ENCODE measurements at places on chromosomes 4 and X.

- ATAC-seq = peak; percentile 39
Observed at GRCh38 chr4:6041800-6042199, 23.6 kb upstream of the C4orf50 start.

GRCh38 chrX:30373479-30373878, 64.3 kb upstream of the NR0B1 start:
- ATAC-seq = no peak

DNA sequence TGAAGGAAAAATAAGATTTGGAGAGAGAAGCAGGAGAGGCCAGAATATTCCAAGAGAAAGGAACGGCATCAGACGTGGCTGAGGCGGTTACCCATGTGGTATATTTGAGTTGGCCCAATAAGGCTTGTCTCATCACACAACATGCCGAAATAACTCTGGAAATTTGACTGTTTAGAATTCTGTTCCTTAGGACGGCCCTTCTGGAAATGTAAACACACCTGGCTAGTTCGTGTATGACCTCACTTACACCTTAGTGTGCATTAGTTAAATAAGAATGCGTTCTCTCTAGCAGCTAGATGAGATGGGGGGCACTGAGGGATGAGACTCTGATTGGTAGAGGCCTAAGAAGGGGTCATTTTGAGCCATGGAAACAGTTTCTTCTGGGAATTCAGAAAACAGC, 33.2 kb upstream of the PLAC1 start:
- ATAC-seq = no peak

DNA sequence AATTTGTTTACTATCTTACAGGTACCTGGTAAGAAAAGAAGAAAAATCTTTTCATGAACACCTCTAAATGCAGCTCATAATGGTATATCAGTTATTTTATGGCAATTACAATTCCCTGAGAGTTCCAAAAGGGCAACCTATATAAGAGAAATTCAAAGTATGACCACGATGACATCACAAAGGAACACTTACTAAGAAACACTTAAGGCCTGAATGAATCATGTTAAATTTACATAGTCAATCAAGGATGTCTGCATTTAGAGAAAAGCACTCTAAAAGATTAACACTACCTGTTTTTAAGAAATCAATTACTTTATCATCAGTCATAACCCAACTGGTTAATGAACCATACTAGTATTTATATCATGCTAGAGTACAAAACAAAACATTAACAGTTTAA, 63.9 kb downstream of the LCORL start:
- peak; percentile 44 for ATAC-seq

DNA sequence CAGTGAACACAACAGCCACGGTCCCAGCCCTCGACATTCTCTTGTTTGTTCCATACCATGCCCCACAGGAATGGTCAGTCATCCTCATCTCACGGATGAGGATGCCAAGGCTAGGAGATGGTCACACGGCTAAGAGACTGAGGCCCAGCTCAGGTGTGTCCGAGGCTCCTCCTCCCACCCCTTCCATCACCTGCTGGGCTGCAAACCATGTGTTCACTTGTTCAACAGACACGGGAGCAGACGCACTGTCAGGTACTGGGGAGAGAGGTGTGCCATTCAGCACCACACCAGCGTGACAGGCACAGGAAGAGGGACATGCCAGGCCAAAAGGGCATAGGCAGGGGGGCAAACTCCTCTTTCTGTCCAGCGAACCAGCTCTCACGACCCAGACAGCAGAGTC, 45.9 kb downstream of the ABLIM2 start:
- ATAC-seq = no peak

- ATAC-seq = peak; percentile 94
Observed at GRCh38 chr4:121255986-121256750, 92.0 kb upstream of the TNIP3 start.

DNA sequence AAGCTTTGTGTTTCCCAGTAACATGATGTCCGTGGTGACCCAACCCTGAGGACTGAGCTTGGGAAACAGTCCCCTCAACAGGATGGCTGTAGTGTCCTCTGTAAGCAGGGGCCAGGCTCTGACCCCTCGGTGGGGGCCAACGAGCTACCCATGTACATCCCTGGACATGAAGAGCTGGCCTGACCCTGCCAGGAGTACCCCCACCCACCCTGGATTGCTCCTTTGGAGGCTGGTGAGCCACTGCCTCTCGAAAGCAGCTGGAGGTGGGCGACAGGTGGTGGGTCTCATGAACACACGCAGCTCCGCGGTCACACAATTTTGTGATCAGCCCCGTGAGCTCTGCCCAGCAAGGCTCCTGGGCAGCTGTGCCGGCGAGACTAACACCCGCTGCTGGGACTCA, 33.5 kb downstream of the NSG1 start:
- ATAC-seq = no peak

DNA sequence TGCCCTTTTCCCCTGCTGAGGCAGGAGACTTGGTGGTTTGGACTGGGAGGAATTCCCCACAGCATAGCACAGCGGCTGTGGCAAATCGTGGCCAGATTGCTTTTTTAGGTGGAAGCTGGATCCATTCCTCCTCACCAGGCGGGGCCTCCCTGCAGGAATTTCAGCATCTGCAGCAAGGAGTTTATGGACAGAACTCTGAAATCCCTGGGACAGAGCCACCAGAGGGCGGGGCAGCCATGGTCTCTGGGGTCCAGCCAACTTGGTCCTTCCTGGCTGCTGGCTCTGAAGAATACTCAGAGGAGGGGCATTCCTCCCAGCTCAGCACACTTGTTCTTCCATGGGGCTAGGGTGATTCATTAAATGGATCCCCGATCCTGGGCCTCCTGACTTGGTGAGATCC, 794.3 kb downstream of the SH3BGRL start:
- no peak for ATAC-seq

DNA sequence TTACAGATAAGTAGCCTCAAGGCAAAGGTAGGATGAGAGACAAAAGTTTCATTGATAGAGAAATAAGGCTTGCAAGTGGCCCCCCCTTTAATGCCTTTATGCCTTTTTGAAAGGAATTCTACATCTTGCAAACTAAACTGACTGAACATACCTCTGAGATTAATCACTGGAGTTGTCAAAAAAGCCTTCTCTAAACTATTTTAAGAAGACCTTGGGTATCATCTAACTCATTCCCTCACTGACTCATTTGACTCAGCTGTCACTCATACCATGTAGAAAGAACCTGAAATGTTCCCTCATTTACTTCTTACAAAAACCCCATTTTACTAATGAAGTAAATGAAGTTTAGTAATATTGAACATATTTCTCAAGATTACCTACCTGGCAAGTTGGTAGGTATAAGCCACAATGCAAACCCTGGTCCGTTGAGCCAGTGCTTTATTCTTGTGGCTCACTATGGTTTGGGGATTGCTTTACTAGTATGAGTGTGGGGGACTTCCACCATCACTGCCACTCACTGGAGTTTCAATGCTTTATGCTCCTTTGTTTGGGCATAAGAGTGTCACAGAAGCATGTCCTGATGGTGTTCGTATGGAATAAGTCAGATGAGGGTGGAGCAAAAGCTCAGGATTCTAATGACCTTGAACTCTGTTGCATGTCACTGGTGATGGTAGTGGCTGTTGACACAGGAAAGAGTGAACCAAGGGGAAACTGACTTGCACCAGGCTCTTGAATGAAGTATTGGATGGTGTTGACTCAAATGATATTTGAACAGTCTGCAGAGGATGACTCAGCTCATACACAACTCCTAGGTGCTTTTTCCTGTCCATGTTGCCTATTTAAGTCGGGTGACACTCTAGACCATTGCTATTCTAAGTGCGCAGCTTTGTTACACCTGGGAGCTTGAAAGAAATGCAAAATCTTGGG, 305.5 kb upstream of the EMCN start:
- peak; percentile 84 for ATAC-seq

- no peak for ATAC-seq
Observed at GRCh38 chr4:48025005-48025404, 8.4 kb downstream of the NIPAL1 start.

DNA sequence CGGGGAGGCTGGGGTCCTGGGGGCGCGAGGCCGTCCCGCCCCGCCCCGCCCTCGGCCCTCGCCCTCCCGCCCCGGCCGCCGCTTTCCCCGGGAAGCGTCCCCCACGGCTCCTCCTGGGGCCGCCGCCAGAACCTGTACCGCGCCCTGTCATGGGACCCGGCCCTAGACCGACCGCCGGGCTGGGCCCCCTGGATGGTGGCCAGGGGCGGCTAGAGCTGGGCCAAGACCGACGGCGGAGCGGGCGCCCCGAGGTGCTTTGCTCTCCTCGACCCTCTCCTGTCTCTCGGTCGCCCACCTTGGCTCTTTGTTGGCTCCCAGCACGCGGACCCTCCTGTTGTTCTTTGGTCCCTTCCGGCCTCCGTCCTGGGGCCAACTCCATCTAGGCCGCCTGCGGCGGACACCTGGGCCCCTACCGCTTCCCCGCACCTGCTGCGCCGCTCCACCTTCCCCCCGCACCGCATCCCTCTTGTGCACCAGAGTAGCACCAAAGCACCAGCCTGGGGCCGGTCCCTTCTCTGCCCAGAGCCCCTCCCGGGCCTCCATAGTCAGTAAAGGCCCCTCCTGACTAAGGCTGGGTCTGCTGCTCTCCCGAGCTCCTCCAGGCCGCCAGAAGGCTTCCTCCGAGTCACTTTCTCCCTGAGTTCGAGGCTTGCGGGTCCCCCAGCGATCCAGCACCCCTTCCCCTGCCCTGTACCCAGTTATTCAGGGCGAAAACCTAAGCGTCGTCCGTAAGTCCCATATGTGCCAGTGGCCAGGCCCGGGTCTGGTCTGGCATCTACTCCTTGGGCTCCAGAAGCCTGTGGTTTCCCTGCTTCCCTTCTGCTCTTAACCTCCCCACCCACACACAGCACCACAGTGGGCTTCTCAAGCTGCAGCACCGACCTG, 587 bp downstream of the TACC3 start:
- ATAC-seq = peak; percentile 1

- no peak for ATAC-seq
Observed at GRCh38 chrX:132090403-132091159, 37.2 kb downstream of the FRMD7 start.

- ATAC-seq = no peak
Observed at GRCh38 chr4:147761218-147761883, 29.5 kb downstream of the ARHGAP10 start.

DNA sequence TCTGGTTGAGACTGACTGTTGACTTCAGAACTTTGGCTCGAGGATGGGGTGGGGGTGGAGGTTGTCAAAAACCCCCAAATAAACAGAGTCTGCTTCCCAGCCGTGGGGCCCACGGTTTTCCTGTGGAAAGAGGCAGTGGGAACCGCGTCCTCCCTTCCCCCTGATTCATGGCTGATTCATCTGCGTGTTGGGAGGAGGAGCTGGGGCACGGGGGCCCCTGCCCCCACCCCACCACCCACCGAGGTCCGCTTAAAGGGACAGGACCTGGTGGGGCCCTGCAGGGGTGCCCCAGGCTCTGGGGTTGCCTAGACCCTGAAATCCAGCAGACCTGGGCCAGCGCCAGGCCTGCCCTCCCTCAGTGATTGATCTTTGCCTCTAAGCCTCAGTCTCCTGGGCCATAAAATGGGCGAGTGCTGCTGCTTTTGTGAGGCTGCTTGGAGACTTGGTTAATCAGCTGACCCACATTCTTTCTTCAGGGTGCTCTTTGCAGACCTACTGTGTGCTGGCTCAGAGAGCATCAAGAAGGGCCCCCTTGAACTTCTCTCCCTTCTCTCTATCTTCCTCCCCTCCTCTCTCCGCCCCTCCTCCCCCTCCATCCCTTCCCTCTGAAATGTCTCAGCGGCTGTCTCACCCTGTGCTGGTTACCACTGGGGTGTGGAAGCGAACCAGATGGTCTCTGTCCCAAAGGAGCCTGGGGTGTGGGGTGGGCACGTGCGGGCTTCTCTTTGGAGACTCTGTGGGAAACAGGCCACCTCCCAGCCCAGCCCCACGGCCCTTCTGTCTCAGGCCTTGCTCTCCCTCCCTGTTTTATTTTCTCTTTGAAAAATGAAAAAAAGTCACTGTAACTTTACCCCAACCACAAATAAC, 9.1 kb downstream of the HTRA3 start:
- ATAC-seq = no peak

DNA sequence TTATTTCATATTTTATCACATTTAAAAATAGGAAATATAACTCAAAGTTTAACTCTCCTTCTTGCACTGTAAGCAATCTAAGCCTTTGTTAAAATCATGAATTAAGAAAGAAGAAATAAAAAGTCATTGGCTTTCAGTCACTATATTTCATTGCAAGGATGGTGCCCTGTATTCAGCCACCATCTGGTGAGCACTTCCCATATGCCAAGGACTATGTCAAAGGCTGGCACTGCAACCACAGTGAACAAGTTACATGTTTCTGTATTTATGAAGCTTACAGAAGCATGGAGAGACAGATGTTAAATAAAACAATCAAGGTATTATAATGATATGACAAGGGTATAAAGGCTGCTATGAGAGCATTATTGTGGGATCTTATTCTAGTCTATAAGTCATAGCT, 68.6 kb downstream of the PRKG2 start:
- ATAC-seq = no peak

DNA sequence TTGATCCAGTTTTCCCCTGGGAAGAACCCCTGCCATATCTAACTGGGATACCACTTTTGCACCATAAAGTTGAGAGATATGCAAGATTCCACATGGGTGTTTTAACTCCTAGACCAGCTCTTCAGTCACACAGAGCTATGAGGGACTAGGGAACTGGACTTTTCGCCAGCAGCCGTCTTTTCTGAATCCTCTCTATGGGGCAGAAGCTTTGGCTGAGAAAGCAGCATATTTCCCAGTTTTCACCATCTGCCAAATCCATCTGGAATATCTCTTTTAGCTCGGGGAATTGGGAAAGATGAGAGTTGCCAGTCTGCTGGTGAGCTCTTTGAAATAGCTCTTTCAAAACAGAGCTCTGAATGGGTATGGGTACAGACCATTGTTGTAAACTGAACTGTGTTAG, 20.9 kb downstream of the APOOL start:
- ATAC-seq = no peak

GRCh38 chr4:79604152-79604551, 196.1 kb upstream of the GK2 start:
- no peak for ATAC-seq

GRCh38 chr4:12118651-12119213, 690.0 kb upstream of the HS3ST1 start:
- no peak for ATAC-seq

DNA sequence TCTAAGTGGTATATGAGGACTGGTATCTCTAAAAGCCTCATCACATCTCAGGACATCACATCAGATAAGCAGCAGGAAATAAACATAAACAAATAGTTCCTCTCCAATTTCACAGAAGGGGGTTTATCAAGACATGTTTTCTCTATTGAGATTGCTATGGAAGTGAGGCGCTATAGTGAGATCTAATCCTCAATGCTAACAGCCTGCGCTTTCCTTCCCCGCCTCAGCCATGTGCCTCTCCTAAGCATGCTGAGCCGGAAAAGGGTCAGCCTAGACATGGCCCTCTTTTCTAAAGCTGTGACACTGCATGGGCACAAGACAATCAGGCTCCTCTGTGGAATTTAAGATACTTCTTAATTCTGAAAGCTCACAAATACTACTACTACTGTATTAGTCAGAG, 286.1 kb downstream of the INPP4B start:
- peak; percentile 8 for ATAC-seq

DNA sequence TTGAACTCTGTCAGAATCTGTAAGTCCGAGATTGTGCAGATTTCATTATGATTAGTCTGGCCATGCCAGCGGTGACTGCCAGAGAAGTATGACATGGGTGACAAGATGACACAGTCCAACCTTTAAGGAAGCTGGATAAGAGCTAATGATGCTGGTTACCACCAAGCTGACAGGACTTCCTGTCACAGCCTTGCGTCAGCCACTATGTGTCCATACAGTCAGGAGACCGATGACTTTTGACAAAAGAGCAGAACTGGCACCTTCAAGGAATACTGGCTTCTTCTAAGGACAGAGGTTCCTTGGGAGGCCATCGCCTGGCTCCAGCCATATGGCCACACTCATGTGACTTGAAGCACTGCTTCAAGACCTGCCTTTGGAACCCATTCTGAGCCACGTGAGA, 67.2 kb upstream of the TFDP3 start:
- ATAC-seq = no peak

GRCh38 chr4:21327976-21328700, 620.4 kb downstream of the KCNIP4 start:
- no peak for ATAC-seq
